Mesenteric fat pad (tissue), 1 donor: ENCODE measurements at places on chromosomes 5 and 9. TPM values are rescaled to one million over a fixed set of nuclear protein-coding genes. Genes with fewer than 3 reads are reported as not detected.

The PCDHGA11 gene
- 3.1 TPM for total RNA-seq

The EMB gene
- 49.1 TPM for total RNA-seq

The IFNA2 gene
- not detected for total RNA-seq

The INSYN2B gene
- total RNA-seq: 0.84 TPM

- no peak for DNase-seq
These were observed 3.6 kb downstream of the ERGIC1 start for GRCh38 chr5:172837640-172838039.

- DNase-seq: no peak
These were observed 60.6 kb downstream of the FRMD3 start for GRCh38 chr9:83477571-83477970.

DNA sequence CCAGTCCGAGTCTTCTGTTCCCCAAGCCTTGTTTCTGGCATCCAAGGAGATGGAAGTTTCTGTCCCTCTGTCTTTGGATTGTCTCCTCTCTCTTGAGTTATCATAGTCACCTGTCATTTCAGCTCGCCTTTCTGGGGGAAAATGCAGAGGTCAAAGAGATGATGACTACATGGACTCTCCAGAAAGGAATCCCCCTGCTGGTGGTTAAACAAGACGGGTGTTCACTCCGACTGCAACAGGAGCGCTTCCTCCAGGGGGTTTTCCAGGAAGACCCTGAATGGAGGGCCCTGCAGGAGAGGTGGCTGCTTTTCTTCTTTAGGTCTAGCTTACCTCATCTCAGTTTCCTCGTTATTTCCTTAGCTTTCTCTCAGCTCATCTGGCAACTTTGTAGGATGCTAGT lies 25.1 kb downstream of the ERAP2 start:
- DNase-seq: no peak

DNA sequence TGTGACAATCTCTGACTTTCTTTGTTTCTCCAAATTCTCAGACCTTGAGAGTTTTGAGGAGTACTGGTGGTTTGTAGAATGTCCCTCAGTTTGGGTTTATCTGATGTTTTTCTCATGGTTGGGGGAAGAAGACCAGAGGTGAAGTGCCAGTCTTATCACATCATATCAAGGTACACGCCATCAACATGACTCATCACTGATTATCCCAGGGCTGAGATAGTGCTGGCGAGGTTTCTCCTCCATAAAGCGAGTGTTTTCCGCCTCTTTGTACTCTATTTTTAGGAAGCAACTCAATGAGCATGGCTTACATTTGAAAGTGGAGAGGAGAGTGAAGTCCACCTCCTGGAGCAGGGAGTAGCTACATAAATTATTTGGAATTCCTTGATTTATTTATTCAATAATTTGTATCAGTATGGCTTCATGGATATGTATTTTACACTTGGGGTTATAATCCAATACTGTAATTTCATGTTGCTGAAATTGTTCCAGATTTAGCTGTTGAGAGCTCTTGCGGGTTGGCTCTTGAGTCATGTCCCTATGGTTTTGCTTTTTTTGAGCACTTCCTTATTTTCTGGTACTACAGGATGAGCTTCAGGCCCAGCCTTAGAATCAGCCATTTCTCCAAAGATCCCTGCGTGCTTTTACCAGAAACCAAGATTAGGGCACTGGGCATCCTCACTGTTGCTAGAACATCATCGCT lies 23.9 kb downstream of the DCANP1 start:
- DNase-seq: no peak

DNA sequence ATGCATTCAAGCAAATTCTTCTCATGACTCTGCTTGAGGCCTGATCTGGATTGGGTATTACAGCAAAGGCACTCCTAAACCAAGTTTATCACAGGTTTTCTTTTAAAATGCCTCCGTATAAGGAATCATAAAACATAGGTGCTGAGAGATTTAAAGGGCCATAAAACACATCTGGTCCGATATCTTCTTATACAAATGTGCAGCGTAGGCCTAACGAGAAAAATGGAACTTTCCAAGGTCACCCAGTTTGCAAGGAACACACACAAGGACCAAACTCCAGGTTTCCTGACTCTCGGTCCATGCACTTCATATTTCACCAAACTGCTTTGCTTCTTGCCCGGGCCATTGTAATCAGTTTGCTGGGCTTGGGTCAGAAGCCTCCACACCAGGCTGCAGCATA lies 22.1 kb downstream of the SH3RF2 start:
- no peak for DNase-seq

DNA sequence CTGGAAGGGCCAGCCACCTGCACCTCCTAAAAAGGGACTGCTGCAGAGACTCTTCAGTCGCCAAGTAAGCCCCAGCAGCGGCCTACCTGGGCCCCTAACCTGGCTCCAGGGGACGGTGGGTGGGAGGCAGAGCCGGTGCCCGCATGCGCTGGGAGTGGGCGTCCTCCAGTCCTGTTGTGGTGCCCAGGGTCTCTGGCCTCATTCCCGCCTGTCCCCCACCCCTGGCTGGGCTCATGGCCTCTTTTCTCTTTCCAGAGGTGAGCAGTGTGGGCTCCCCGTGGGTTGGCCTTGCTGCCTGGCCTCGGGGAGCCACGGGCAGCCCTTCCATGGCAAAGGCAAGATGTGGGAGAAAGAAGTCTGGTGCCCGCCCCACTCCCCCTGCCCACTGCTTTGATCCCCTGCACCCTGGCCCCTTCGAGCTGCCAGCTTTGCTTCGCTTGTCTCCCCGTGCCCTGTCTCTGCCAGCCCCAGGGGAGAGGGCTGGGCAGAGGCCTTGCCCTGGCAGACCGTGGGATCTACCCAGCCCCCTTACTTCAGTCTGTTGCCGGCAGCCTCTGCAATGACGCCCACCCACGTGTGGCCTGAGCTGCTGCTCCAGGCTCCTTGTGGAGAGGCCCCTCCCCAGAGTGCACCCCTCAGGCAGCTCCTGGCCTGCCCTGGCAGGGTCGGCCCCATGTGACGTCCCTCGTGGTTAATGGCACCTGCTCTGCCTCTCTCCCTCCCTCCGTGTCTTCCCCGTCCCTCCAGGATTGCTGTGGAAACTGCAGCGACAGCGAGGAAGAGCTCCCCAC lies 5.4 kb upstream of the PRR7 start:
- no peak for DNase-seq

- DNase-seq: no peak
These were observed 447.3 kb downstream of the ARHGEF28 start for GRCh38 chr5:74073257-74073656.

- no peak for DNase-seq
These were observed 227.1 kb upstream of the NREP start for GRCh38 chr5:111984044-111984443.

GRCh38 chr5:138212828-138213160 lies 329 bp downstream of the CDC23 start:
- DNase-seq: no peak

DNA sequence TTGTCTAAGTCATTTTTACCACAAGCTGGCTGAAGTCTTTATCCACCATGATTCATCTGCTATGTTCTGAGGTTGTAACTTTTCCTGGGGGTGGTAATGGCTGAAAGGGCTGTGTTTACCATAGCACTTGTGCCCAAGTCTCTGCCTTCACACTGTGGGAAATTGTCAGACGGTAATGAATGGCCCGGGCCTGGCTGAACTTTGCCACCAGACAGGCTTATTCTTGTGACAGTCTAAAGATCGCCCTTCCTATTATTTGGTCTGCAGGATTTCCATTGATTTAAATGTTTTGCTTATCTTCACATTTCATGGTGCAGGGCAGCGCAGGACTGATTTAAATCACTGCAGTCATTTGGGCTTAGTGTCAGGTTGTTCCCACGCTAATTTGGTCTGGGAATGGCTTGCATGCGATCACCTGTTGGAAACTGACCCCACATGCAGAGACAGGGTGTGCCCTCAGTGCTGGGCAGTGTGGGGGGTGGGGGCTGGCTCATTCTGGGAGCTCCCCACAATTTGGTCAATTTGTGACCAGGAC lies 109.3 kb upstream of the ICE1 start:
- DNase-seq: no peak

- no peak for DNase-seq
These were observed 50.7 kb downstream of the CFAP95 start for GRCh38 chr9:69871118-69871834.

- DNase-seq: no peak
These were observed 11.6 kb upstream of the ABL1 start for GRCh38 chr9:130823435-130823834.

DNA sequence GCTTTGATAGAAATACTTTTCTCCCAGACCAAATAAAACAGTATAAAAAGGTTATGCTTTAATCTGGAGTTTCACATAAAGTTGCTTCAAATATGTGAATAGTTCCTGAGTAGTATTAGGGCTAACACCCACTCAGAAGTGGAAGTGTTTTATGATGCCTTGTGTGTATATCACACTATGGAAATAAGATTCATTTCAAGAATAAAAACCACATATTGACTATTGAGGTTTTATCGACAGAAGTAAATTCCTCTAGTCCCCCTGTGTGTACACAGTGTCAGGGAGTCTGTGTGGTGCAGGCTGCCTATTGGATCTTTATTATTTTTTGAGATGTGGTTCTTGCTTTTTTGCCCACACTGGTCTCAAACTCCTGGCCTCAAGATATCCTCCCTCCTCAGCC lies 20.8 kb upstream of the LRRTM2 start:
- no peak for DNase-seq

DNA sequence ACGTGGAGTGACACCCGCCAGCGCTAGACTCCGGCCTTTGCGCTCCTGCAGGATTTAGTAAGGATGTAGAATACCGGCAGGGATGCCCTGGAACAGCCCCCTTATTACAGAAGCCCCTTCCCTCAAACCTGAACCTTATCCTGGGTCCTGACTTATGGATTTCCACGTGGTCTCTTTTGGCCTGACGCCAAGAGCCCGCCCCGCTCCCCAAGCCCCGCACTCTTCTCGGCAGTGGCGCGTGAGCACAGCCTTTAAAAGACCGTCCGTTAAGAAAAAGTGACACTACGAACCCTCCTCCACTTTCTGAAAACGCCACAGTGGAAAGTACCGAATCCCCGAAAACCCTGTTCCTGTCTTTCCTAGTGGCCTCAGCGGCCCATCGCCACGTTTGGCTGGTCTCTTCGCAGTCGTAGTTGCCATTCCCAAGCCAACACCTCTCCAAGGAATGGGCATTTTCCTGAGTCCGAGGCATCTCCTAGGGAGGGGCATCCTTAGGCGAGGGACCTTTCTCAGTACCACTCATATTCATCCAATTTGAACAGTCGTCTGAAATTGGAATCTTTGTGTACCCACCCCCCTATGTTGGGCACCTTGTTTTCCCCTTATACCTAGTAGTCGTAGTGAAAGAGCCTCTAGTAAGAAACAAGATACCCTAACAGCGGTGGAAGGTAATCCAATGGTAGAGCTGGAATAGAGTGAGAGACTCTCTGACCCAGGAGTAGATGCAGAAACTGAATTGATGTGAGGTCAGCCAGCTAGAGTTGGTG lies 732 bp upstream of the MCIDAS start:
- no peak for DNase-seq
